Body of pancreas (tissue), 4 donors: ENCODE measurements at places on chromosomes 16 and 17. TPM values are rescaled to one million over a fixed set of nuclear protein-coding genes. Genes with fewer than 3 reads are reported as not detected.

DNA sequence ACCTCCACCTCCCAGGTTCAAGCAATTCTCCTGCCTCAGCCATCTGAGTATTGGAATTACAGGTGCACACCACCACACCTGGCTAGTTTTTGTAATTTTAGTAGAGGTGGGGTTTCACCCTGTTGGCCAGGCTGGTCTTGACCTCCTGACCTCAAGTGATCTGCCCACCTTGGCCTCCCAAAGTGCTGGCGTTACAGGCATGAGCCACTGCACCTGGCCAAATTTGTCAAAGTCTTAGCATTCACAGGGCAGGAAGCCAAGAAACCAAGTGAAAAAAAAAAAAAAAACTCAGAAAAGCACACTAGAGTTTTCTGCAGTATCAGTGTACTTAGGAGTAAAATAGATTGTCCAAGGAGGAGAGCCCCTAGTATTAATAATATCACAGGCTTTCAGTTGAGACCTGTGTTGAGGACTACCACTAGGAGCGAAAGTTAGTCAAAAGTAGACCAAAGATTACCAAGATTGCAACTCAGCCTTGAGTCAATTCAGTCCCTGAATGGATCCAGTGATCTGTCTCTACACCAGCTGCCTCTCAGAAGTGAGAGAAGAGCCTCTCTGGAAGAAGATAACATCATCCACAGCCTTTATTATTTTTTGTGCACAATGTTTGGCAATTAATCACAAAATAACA, 159.7 kb downstream of the CEP112 start:
- H3K4me3 ChIP-seq = no peak overlapping the region
- H3K36me3 ChIP-seq = no peaks in the 10 kb centered on the region
- H3K4me1 ChIP-seq = no peaks in the 10 kb centered on the region
- H3K27me3 ChIP-seq = no peaks in the 10 kb centered on the region
- no peak for DNase-seq

DNA sequence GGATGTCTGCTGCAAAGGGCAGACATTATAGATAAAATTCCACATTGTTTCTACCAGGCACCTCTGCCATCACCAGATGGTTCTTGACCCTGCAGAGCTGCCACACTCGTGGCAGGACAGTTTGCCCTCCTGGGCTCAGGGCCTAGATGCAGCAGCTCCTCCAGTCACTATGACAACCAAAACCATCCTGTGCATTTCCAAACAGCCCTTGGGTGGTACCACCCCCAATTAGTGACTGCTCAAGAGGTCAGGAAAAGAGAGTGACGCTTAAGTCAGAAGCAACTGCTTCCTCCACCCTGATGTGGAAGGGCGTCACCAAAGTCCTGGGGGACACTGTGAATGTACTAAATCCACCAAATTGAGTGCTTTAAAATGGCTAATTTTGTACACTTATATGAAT, 109.2 kb downstream of the C16orf95 start:
- no peak overlapping the region for H3K4me3 ChIP-seq
- DNase-seq = no peak
- no peak overlapping the region for H3K27ac ChIP-seq
- no peaks in the 10 kb centered on the region for H3K27me3 ChIP-seq

GRCh38 chr17:9185688-9186284, 164.5 kb downstream of the NTN1 start:
- no peak overlapping the region for H3K4me3 ChIP-seq
- DNase-seq = no peak
- H3K27me3 ChIP-seq = no peaks in the 10 kb centered on the region

- no peak overlapping the region for H3K4me3 ChIP-seq
- H3K4me1 ChIP-seq = peaks cover 14% of the 10 kb centered on the region
- no peak for DNase-seq
- H3K36me3 ChIP-seq = no peaks in the 10 kb centered on the region
Measured at GRCh38 chr17:56697190-56697589, 103.7 kb downstream of the NOG start.

MIF4GD gene
- total RNA-seq = 20.5 TPM
